ENCODE measurements at places on chromosomes 5 and 9. TPM values are rescaled to one million over a fixed set of nuclear protein-coding genes. Genes with fewer than 3 reads are reported as not detected.

DNA sequence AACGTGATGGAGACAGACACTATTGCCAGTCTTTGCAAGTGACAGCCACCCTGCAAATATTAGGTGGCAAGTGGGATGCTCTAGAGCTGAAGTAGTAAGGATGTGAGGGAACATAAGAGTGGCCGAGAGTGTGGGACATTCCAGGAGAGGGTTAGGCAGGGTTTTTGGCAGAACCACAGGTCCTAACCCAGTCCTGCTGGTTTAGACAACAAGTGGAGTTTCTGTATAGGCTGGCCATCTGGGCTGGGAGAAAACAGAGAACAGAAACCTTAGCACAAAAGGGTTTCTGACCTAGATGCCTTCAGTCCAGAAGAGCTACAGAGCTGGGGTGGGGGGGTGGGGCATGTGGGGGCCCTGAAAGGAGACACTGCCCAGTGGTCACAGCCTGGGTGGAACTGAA is 107.4 kb downstream of the TMEM174 start:
- no peak for DNase-seq

GRCh38 chr5:175328176-175328575 is 115.8 kb downstream of the DRD1 start:
- DNase-seq, result no peak

DNA sequence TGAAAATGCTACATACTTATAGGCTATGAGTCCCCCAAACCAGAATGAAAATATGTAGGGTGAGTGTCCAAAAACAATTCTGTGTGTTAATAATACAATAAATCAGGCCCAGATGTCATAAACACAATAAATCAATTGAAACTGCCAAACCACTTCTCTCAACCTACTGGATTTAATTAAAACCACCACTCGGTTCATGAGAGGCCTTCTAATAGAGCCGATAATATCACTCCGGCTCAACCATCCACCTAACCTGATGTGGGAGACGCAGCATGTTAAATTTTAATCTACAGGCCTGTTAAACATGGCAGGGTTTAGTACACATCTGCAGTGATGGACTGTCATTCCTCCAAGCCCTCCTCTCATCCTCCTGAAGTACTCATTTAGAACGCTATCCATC is 734.5 kb upstream of the ZNF608 start:
- no peak for DNase-seq

- no peak for DNase-seq
Measured at GRCh38 chr5:55680353-55680752, 31.8 kb downstream of the SLC38A9 start.

DNA sequence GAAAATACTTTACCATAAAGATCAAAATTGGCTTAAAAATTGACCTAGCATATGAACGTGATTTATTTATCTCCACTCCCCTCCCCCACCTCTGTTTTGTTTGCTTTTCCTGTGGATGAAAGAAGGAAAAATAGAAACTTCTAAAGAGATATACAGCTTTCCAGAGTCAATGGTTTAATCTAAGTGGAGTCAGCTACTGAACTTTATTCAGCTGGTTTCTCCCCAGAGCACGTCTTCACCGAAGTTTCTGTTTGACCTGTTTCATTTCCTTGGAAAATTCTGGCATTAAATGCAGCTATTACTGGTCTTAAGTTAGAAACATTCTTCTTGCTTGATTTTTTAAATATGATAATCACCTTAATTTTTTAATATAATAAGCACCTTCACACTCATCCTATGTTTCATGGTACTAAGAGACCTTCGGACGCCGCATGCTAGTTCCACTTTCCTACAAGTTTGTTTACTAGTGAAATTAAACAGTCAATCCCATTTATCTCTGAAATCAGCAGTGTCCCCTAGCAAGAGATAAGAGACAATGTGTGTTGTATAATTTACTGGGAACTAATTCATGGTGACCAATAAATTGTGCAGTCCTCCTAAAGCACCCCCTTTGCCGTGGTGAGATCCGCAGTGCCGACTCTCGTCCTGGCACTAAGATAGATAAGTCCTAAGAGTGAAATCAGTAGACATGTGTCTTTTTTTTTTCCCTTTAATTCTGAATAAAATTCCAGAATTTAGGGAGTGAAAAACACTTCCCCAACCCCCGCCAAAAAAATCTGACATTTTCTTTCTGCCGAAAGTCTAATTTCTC is 89.9 kb downstream of the ARL15 start:
- DNase-seq, result no peak

GRCh38 chr9:6355728-6356127 is 27.6 kb downstream of the TPD52L3 start:
- DNase-seq, result peak; percentile 42

DNA sequence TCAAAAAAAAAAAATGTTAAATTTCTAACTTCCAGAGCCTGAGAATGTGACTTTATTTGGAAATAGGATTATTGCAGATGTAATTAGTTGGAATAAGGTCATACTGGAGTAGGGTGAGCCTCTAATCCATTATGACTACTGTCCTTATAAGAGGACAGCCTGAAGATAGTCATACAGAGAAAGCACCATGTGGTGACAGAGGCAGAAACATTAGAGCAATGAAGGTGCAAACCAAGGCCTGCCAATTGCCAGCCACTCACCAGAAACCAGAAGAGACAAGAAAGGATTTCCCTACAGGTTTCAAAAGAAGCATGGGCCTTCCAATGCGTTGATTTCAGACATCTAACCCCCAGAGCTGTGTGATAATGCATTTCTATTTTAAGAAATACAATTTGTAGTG is 659.2 kb upstream of the CHD1 start:
- DNase-seq, result no peak

DNA sequence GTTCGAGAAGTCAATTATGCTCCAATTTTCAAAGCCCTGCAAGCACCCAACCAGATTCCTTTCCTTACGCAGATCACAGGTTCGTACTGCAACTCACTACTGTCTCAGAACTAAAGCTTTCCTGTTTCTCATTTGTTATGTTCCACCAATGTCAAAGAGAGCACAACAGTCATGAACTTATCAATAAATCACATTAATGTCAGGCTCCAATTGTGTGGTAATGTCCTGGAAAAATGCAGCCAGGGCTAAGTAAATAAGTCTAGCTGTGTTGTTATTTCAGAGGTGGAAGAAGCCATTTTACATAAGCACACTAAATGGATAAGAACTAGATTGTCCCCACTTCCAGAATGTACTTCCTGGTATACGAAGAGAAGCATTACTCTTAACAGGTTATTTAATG is 488.6 kb upstream of the PTGER4 start:
- DNase-seq, result peak; percentile 93

GRCh38 chr9:32606811-32607210 is 28.7 kb downstream of the TAF1L start:
- DNase-seq, result no peak

- peak; percentile 91 for DNase-seq
Measured at GRCh38 chr5:172897481-172898217, 61.6 kb upstream of the RPL26L1 start.

- DNase-seq, result no peak
Measured at GRCh38 chr9:134756098-134756497, 114.5 kb downstream of the COL5A1 start.

- no peak for DNase-seq
Measured at GRCh38 chr9:131593091-131593820, 47.9 kb downstream of the PRRT1B start.

- no peak for DNase-seq
Measured at GRCh38 chr9:113397203-113397631, 3.9 kb downstream of the ALAD start.

- DNase-seq, result no peak
Measured at GRCh38 chr5:41641621-41642020, 131.2 kb upstream of the PLCXD3 start.

- no peak for DNase-seq
Measured at GRCh38 chr5:42779083-42779482, 22.5 kb downstream of the CCDC152 start.

DNA sequence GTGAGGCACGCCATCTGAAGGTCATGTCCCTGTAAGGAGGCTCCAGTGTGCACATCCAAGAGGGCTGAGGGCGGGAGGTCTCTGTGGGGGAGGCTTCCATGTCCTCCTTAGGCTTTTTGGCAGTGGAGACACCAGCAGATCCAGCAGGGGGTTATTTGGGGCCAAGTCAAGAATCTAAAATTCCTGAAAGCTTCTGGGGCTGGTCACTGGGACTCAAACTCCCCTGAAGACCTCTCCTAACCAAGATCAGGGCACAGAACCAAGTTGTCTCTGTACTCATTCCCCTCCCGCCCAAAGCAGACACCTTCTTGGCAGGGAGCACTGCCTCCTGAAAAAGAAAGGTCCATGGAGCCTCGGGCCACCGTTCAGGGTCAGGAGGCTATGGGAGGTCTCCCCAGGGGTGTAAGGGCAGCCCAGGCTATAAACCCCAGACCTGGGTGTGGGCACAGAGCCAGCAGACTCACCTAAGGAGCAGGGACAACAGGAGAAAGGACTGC is 127.4 kb upstream of the ADRA1B start:
- no peak for DNase-seq

GRCh38 chr9:107281922-107282667 is 984 bp upstream of the RAD23B start:
- DNase-seq, result no peak

DNA sequence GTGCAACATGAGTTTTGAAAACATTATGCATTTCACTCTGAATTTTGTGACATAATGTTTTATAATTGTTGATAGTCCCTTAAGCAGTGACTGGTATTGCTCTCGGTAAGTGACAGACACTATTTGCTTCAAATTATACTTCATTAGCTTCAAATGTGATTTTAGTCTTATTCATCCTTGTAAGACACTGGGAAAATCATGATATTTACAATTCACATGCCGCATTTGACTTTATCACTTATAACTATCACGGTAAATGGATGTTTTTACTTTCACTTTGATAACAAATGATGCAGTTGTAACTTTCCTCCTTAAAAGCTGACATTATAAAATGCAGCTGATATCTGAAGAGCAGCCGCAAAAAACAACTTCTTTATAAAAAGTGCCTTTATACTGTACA is 44.1 kb upstream of the ITGA2 start:
- peak; percentile 60 for DNase-seq

- no peak for DNase-seq
Measured at GRCh38 chr5:143063175-143063970, 293.2 kb downstream of the ARHGAP26 start.

The PIGO gene
- 23.5 TPM for total RNA-seq

The HRCT1 gene
- total RNA-seq, result 5.2 TPM

The SPATA31A3 gene
- not detected for total RNA-seq

The SPACA9 gene
- 4.7 TPM for total RNA-seq

The TCF7 gene
- total RNA-seq, result 2.5 TPM

The CCL21 gene
- not detected for total RNA-seq

The TRAF1 gene
- total RNA-seq, result 2.0 TPM

The STARD4 gene
- total RNA-seq, result 87.8 TPM

The SLC2A8 gene
- 19.3 TPM for total RNA-seq

Measured in endothelial cell of umbilical vein (primary cell).